Right lobe of liver (tissue), 6 donors: ENCODE measurements at places on chromosomes 12 and 14. TPM values are rescaled to one million over a fixed set of nuclear protein-coding genes. Genes with fewer than 3 reads are reported as not detected.

DNA sequence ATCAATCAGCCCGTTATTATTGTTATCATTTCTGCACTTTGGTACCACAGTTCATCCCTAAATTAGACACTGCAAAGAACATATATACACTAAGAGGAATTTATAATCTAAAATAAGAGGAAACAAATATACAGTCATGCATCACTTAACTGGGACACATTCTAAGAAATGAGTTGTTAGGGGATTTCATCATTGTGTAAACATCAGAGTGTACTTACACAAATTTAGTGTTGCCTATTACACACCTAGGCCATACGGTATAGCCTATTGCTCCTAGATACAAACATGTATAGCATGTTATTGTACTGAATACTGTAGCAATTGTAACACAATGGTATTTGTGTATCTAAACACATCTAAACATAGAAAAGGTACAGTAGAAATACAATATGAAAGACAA lies 190.5 kb downstream of the BMP4 start:
- no peaks in the 10 kb centered on the region for H3K36me3 ChIP-seq
- H3K27me3 ChIP-seq: no peaks in the 10 kb centered on the region
- no peak overlapping the region for H3K27ac ChIP-seq
- DNase-seq: no peak

- H3K36me3 ChIP-seq: no peaks in the 10 kb centered on the region
- H3K27ac ChIP-seq: no peak overlapping the region
- no peaks in the 10 kb centered on the region for H3K4me1 ChIP-seq
- H3K27me3 ChIP-seq: no peaks in the 10 kb centered on the region
- no peak overlapping the region for H3K4me3 ChIP-seq
- no peak for DNase-seq
These were observed 37.5 kb downstream of the PLCZ1 start for GRCh38 chr12:18700271-18700670.

KLRC3 gene
- total RNA-seq: not detected

DLK1 gene
- 13.4 TPM for total RNA-seq
